CD4-positive, CD25-positive, alpha-beta regulatory T cell (primary cell): ENCODE measurements at places on chromosomes 11 and 22. TPM values are rescaled to one million over a fixed set of nuclear protein-coding genes. Genes with fewer than 3 reads are reported as not detected.

- H3K27me3 ChIP-seq = peaks cover 3% of the 10 kb centered on the region
- no peaks in the 10 kb centered on the region for H3K36me3 ChIP-seq
- no peaks in the 10 kb centered on the region for H3K4me1 ChIP-seq
Observed at GRCh38 chr11:107619926-107620325, 29.0 kb downstream of the ELMOD1 start.

DNA sequence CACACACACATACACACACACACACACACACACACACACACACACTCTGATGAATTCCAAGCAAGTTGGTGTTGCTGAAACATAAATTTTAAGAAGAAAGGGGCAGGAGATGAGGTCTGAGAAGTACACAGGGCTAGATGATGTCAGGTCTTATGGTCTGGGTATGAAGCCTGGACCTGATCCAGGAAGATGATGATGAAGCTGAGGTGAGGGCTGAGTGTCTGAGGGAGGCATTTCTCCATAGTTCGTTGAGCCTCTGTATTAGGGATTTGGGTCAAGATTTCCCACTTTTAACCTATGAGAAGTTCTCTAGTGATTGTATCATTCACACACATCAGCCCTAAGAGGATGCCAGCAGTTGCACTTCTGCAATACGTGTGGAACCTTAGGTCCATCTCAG lies 32.6 kb downstream of the KREMEN1 start:
- no peak for DNase-seq
- H3K4me3 ChIP-seq = no peak overlapping the region
- peaks cover 3% of the 10 kb centered on the region for H3K27me3 ChIP-seq
- no peak overlapping the region for H3K27ac ChIP-seq
- no peaks in the 10 kb centered on the region for H3K36me3 ChIP-seq

- no peak overlapping the region for H3K4me3 ChIP-seq
- no peaks in the 10 kb centered on the region for H3K36me3 ChIP-seq
- no peak overlapping the region for H3K27ac ChIP-seq
- no peaks in the 10 kb centered on the region for H3K4me1 ChIP-seq
- H3K27me3 ChIP-seq = no peaks in the 10 kb centered on the region
Observed at GRCh38 chr22:47386812-47387510, 624.5 kb downstream of the TBC1D22A start.

GRCh38 chr11:68658097-68658496 lies 26.2 kb upstream of the GAL start:
- H3K4me3 ChIP-seq = no peak overlapping the region
- H3K27ac ChIP-seq = no peak overlapping the region

NDUFS8 gene
- total RNA-seq = 66.6 TPM

- H3K27ac ChIP-seq = no peak overlapping the region
- no peaks in the 10 kb centered on the region for H3K27me3 ChIP-seq
- no peak overlapping the region for H3K4me3 ChIP-seq
- no peak for DNase-seq
- no peaks in the 10 kb centered on the region for H3K36me3 ChIP-seq
- no peaks in the 10 kb centered on the region for H3K4me1 ChIP-seq
Observed at GRCh38 chr11:9052316-9052715, 39.1 kb downstream of the SCUBE2 start.

- no peaks in the 10 kb centered on the region for H3K27me3 ChIP-seq
- no peak overlapping the region for H3K4me3 ChIP-seq
- no peak overlapping the region for H3K27ac ChIP-seq
- no peak for DNase-seq
Observed at GRCh38 chr11:62075438-62075837, 48.4 kb upstream of the INCENP start.

DNA sequence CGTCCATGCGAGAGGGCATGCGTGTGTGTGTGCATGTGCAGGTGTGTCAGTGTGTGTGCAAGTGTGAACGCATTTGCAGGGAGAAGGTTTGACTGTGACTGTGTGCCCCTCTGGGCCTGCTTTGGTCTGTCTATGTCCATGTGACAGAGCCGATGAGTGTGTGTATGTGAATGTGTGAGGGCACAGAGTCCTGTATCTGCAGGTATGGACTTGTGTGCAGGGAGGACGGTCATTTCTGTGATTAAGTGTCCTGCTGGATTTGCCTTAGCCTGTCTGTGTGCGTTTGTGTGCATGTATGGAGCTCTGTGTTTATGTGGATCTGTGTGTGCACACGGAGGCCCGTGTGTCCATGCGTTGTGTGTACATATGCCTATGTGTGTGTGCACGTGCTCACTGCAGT lies 5.4 kb downstream of the EMID1 start:
- H3K4me1 ChIP-seq = no peaks in the 10 kb centered on the region
- no peak for DNase-seq
- H3K4me3 ChIP-seq = no peak overlapping the region
- H3K27ac ChIP-seq = no peak overlapping the region

GGT5 gene
- total RNA-seq = not detected

BATF2 gene
- total RNA-seq = not detected

DNA sequence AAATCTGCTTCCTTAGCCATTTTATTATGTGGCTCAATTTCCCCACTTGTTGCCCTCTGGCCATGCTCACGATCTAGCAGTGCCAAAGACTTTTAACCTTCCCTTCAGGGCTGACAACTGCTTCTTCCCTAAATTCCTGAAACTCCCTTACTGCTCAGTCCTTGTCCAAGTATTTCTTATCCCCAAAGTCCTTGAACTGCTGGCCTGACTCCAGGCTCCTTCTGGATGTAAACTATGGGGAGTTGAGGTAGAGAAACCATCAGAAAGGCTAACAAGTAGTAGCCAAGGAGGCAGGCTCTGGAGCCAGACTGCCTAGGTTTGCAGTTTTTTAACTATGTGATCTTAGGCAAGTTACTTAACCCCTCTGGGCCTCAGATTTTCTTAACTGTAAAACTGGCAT lies 258.7 kb upstream of the CCDC90B start:
- H3K27me3 ChIP-seq = peaks cover 2% of the 10 kb centered on the region
- DNase-seq = no peak
- H3K4me3 ChIP-seq = no peak overlapping the region
- H3K36me3 ChIP-seq = no peaks in the 10 kb centered on the region

GRCh38 chr11:26557666-26558065 lies 14.4 kb downstream of the MUC15 start:
- no peak overlapping the region for H3K27ac ChIP-seq
- no peaks in the 10 kb centered on the region for H3K36me3 ChIP-seq
- H3K4me1 ChIP-seq = no peaks in the 10 kb centered on the region

DNA sequence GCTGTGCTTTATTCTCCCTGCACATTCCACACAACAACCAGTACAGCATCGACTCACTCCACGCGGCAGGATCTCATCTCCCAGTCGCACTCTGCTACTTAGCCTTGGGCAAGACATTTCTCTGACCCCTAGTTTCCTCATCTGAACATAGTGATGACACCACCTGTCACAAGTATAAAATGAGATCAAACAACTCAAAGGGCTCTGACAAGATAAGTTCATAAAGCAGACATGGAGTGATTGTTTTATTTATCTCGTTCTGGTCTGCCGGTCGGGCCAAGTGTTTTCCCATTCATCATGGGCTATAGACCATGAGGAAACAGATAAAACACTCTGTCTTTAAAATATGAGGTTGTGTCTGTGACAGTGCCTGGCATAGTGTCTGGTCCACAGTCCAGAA lies 35.0 kb downstream of the DSCAML1 start:
- H3K4me1 ChIP-seq = no peaks in the 10 kb centered on the region
- no peaks in the 10 kb centered on the region for H3K36me3 ChIP-seq

DNA sequence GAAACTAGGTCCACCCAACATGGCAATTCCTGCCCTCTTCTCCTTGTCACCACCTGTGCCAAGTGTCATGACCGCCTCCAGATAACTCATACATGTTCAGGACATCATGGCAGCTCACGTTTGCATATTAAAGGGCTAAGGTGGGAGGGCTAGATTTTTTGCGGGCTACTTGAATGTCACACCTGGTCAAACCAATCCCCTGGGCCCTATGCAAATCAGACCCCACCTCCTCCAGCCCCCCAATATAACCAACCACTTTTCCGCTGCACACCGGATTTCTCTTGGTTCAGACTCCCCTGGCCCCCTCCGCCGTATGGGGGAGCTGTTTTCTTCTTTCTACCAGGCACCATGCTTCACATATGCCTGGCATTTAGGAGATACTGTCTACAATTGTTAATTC lies 12.6 kb downstream of the UPB1 start:
- H3K4me3 ChIP-seq = no peak overlapping the region
- DNase-seq = no peak
- H3K27me3 ChIP-seq = no peaks in the 10 kb centered on the region
- H3K27ac ChIP-seq = no peak overlapping the region
- H3K4me1 ChIP-seq = no peaks in the 10 kb centered on the region
- H3K36me3 ChIP-seq = no peaks in the 10 kb centered on the region

TLCD5 gene
- 0.42 TPM for total RNA-seq

MYO7A gene
- 0.84 TPM for total RNA-seq

PLA2G6 gene
- total RNA-seq = 137 TPM

- H3K27me3 ChIP-seq = no peaks in the 10 kb centered on the region
- no peak overlapping the region for H3K4me3 ChIP-seq
- no peak overlapping the region for H3K27ac ChIP-seq
- peaks cover 12% of the 10 kb centered on the region for H3K4me1 ChIP-seq
- no peaks in the 10 kb centered on the region for H3K36me3 ChIP-seq
Observed at GRCh38 chr22:19497245-19497644, 17.5 kb downstream of the CDC45 start.

WBP2NL gene
- 2.9 TPM for total RNA-seq

DNA sequence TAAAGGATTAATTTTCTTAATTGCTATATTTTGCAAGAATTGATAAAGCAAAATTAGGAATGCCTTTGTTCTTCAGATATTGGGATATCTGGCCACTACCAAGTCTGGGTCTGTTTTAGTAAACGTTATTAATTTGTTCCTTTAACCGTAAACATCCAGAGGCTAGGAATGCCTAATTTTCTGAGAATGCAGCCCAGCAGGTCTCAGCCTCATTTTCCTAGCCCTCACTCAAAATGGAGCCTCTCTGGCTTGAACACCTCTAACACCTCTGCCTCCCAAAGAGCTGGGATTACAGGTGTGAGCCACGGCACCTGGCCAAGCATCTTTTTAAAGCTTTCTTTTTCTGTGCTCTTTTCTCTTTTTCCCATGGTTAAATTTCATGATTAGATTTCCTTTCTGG lies 18.4 kb downstream of the TMEM135 start:
- no peak overlapping the region for H3K27ac ChIP-seq
- H3K4me1 ChIP-seq = no peaks in the 10 kb centered on the region
- H3K36me3 ChIP-seq = no peaks in the 10 kb centered on the region
- no peak overlapping the region for H3K4me3 ChIP-seq
- no peaks in the 10 kb centered on the region for H3K27me3 ChIP-seq

GRCh38 chr11:83265331-83265730 lies 20.8 kb downstream of the CCDC90B start:
- no peak for DNase-seq
- no peaks in the 10 kb centered on the region for H3K27me3 ChIP-seq
- H3K4me1 ChIP-seq = no peaks in the 10 kb centered on the region
- no peak overlapping the region for H3K27ac ChIP-seq

DNA sequence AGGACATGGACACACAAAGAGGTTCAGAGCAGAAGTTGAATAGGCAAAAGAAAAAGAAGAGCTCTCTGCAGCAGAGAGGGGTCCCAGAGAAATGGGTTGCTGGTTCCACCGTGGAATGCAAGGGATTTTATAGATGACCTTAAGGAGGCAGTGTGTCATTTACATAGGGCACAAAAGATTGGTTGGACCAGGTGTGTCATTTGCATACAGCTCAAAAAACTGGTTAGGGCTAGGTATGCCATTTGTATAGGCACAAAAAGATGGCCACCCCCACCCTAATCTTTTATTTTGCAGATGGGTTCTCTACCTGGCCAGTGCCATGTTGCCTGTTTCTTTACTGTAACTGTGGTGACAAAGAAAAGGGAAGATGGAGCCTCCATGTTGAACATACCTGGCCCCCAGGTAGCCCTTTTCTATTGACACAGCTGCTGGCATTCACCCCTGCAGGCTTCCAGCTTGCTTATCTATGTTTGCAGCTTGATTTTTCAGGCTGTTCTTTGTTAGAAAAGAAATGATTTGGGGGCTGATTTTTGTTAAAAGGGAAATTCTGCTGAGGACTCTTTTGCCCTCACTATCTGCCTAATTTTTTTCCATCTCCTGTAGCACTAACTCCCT lies 3.1 kb upstream of the CAVIN3 start:
- H3K27me3 ChIP-seq = no peaks in the 10 kb centered on the region
- no peak overlapping the region for H3K27ac ChIP-seq
- no peak for DNase-seq
- H3K4me3 ChIP-seq = no peak overlapping the region
- H3K36me3 ChIP-seq = no peaks in the 10 kb centered on the region
- peaks cover 21% of the 10 kb centered on the region for H3K4me1 ChIP-seq

GRCh38 chr11:114121804-114122504 lies 62.4 kb downstream of the ZBTB16 start:
- H3K4me3 ChIP-seq = no peak overlapping the region
- H3K27ac ChIP-seq = no peak overlapping the region
- H3K27me3 ChIP-seq = no peaks in the 10 kb centered on the region
- no peaks in the 10 kb centered on the region for H3K36me3 ChIP-seq

CCDC188 gene
- total RNA-seq = 0.44 TPM

GRCh38 chr22:30158744-30159500 lies 78.7 kb downstream of the HORMAD2 start:
- no peaks in the 10 kb centered on the region for H3K27me3 ChIP-seq
- no peaks in the 10 kb centered on the region for H3K36me3 ChIP-seq
- no peak overlapping the region for H3K4me3 ChIP-seq
- no peak overlapping the region for H3K27ac ChIP-seq

- no peaks in the 10 kb centered on the region for H3K27me3 ChIP-seq
- H3K4me1 ChIP-seq = no peaks in the 10 kb centered on the region
- no peak overlapping the region for H3K27ac ChIP-seq
- H3K4me3 ChIP-seq = no peak overlapping the region
- no peaks in the 10 kb centered on the region for H3K36me3 ChIP-seq
Observed at GRCh38 chr11:97764605-97765004, 1256.1 kb upstream of the CNTN5 start.

DNAJB7 gene
- total RNA-seq = not detected

CBL gene
- 35.6 TPM for total RNA-seq

GAL3ST3 gene
- not detected for total RNA-seq

GRCh38 chr11:35427071-35427470 lies 7.7 kb upstream of the SLC1A2 start:
- no peak overlapping the region for H3K4me3 ChIP-seq
- no peaks in the 10 kb centered on the region for H3K4me1 ChIP-seq
- H3K36me3 ChIP-seq = no peaks in the 10 kb centered on the region
- no peak for DNase-seq
- no peak overlapping the region for H3K27ac ChIP-seq
- H3K27me3 ChIP-seq = peaks cover 29% of the 10 kb centered on the region

- DNase-seq = no peak
- H3K4me3 ChIP-seq = no peak overlapping the region
- H3K36me3 ChIP-seq = no peaks in the 10 kb centered on the region
Observed at GRCh38 chr11:18277565-18278271, 11.7 kb downstream of the SAA1 start.

TOM1 gene
- 194 TPM for total RNA-seq

MED17 gene
- total RNA-seq = 63.8 TPM

GRCh38 chr11:62592989-62593421 lies 1.7 kb upstream of the TUT1 start:
- no peak for DNase-seq
- no peaks in the 10 kb centered on the region for H3K27me3 ChIP-seq
- peak overlapping the region; percentile 75 for H3K4me3 ChIP-seq
- H3K27ac ChIP-seq = peak overlapping the region; percentile 94

- no peak for DNase-seq
- H3K27me3 ChIP-seq = no peaks in the 10 kb centered on the region
- H3K4me3 ChIP-seq = no peak overlapping the region
- H3K4me1 ChIP-seq = peaks cover 25% of the 10 kb centered on the region
- H3K36me3 ChIP-seq = no peaks in the 10 kb centered on the region
Observed at GRCh38 chr22:37269936-37270678, 12.2 kb upstream of the CYTH4 start.

MIOX gene
- not detected for total RNA-seq
